ENCODE measurements at places on chromosomes 4 and X.
A peak's percentile ranks its signal among the peaks of the same experiment; 100 is the strongest.

DNA sequence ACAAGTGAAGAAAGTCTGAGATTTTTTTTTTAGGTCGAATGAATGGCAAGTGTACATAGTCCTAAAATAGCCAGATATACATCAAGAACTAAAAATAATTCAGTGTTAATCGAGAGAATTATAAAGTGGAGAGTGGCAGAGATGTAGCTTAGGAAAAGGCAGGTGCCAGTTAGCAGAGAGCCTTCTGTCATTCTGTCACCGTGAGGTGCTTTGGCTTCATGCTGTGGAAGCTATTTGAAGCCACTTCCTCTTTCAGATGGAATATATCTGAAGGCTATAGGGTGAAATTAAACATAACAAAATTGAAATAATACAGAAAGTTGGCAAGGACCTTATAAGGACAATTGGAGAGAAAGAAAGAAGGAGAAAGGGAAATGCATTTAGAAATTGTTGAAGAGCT, 756.3 kb downstream of the CCSER1 start:
- DNase-seq: no peak

DNA sequence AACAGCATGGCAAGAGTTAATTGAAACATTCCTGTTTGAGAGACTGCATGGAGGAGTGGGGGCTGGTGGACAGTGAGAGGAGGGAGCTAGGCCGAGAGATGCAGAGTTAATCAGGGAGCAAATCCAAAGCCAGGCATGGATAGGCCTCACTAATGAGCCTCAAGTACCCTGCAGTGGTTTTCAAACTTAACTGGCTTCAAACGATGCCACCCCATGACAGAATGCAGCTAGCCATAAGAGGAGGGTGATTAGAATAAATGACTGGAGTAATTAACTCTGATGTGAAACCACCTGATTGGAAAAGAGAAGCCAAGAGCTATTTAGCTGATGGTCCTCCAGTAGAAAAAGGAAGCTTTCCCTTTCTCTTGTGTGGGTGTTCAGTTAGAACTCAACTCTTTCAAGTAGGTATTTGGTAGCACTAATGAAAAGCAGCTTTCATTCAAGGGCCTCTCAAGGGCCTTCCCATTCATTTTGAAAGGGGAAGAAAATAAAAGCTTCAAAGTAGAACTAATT, 215.4 kb upstream of the MAB21L2 start:
- DNase-seq: peak; percentile 93

- no peak for DNase-seq
Observed at GRCh38 chr4:141090473-141090872, 42.8 kb downstream of the RNF150 start.

GRCh38 chr4:169530048-169530447, 82.3 kb downstream of the NEK1 start:
- DNase-seq: no peak

GRCh38 chr4:154158361-154159155, 333.0 kb downstream of the DCHS2 start:
- no peak for DNase-seq

DNA sequence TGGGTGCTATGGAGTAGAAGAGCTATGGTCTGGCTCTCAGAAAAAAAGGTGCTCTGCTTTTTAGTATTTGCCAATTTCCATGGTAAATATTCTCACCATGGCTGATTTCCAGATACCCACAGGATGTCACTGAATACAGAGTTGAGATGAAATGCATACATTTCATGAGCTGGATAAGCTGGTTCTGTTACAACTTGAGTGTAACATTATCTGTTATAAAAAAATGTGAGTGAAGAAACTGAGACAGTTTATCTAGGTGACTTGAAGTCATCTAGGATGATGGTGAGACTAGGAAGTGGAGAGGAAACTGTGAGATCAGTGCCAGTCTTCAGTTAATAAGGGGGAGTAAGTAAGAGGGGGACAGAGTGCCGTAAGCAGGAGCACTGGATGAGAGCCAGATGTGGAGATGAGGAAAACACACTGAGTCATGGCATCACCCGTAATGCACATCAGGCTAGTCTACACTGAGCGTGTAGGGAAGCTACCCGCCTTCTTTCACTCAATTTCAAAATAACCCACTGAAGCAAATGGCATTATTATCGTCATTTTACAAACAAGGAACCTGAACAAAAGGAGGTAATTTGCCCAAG, 5.0 kb downstream of the HPSE start:
- DNase-seq: no peak

GRCh38 chrX:68588602-68589371, 58.7 kb upstream of the STARD8 start:
- no peak for DNase-seq

DNA sequence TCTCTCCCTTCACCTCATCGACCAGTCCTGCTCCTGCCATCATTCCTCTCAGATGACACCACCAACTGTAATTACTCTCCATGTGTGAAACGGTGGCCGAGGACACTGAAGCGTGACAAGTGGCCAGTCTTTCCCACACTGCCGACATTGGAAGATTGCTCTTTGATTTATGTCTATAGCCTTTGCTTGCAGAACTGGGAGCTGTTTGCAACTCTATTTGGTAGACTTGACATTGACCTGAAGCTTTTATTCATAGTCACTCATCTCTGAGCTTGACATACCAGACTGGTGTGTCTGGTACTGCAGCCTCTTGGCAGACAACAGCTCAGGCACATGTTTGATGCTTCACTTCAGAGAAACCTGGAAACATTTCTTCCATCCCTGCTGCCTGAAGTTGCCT, 121.8 kb upstream of the GALNT7 start:
- DNase-seq: peak; percentile 54

DNA sequence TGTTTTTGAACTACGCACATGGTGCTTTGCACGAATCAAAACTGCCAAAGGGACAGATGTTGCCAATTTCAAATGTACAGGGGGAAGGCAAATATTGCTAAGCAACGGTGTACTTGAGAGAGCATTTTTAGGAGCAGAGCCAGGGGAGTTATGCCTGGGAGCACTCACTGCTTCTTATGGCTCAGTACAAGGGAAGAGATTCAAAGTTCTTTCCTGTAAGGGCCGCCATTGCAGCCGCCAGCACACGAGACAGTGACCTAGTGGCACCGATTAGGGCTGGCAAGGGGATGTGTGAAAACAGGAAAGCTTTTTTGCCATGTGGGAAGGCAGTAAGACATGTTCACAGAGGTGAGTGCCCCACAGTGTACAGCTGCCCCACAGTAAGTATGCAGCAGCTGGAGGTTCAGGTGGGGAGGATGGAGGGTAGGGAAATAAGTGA, 133.8 kb downstream of the AFF1 start:
- peak; percentile 74 for DNase-seq

DNA sequence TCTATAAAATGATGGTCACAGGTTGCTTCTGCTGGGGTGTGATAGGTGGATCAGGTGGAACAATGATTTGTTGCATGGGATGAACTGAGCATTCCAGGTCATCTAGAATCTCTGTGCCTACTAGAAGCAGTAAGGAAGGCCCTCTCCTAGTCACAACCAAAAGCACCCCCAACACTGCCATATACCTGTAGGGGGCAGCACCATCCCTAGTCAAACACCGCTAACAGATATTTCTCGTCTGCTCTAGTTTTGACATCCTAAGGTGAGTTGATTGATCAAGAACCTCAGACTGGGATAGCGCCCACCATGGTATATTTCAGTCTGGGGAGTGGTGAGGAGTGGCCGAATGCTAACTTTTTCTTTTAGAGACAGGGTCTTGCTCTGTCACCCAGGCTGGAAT, 160.2 kb downstream of the NHS start:
- DNase-seq: no peak

DNA sequence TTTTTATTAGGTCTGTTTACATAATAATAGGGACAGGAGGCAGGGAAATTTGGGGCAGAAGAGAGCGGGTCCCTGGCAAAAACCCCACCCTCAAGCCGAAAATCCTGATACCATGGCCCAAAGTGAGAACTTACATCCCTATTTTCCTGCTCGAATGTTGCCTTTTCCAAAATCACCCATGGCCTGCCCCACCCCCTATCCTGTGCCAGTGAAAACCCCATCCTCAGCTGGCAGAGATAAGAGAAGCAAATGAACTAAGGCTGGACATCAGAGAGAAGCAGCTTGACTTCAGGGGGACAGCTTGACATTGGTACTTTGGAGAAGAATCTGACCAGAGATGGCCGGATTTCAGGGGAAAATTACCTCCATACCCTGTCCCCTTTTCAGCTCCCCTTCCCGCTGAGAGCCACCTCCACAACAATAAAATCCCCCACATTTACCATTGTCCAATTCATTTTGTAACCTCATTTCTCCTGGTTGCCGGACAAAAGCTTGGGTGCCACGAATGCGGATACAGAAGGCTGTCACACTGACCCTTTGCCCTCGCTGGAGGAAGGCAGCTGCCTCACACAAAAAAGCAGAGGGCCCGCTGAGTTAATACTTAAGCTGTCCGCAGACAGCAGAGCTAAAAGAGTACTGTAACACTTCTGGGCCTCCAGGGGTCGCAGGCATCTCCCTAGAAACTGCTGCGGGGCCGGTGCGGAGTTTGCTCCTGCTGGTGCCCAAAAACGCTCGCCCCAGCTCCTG, 196.2 kb downstream of the SNCA start:
- peak; percentile 76 for DNase-seq

GRCh38 chrX:48957827-48958634, 624 bp upstream of the OTUD5 start:
- peak; percentile 97 for DNase-seq

- no peak for DNase-seq
Observed at GRCh38 chr4:41647383-41647782, 101.1 kb downstream of the PHOX2B start.

- DNase-seq: no peak
Observed at GRCh38 chr4:61938250-61938846, 738.2 kb downstream of the ADGRL3 start.

- no peak for DNase-seq
Observed at GRCh38 chrX:55801811-55802210, 84.3 kb downstream of the RRAGB start.
